ENCODE measurements at places on chromosomes 5 and 9.

- no peak overlapping the region for H3K27ac ChIP-seq
- H3K36me3 ChIP-seq, result no peaks in the 10 kb centered on the region
- H3K4me1 ChIP-seq, result peaks cover 9% of the 10 kb centered on the region
- no peaks in the 10 kb centered on the region for H3K27me3 ChIP-seq
- H3K4me3 ChIP-seq, result no peak overlapping the region
Observed at GRCh38 chr5:76400466-76400865, 2.6 kb upstream of the IQGAP2 start.

DNA sequence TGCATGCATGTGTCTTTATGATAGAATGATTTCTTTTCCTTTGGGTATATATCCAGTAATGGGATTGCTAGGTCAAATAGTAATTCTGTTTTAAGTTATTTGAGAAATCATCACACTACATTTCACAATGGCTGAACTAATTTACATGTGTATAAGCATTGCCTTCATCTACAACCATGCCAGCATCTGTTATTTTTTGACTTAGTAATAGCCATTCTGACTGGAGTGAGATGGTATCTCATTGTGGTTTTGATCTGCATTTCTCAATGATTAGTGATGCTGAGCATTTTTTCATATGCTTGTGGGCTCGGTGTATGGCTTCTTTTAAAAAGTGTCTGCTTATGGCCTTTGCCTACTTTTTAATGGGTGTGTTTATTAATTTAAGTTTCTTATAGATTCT lies 102.3 kb upstream of the CCDC112 start:
- H3K36me3 ChIP-seq, result no peaks in the 10 kb centered on the region
- no peaks in the 10 kb centered on the region for H3K27me3 ChIP-seq
- H3K4me1 ChIP-seq, result peaks cover 2% of the 10 kb centered on the region
- DNase-seq, result no peak
- no peak overlapping the region for H3K27ac ChIP-seq

DNA sequence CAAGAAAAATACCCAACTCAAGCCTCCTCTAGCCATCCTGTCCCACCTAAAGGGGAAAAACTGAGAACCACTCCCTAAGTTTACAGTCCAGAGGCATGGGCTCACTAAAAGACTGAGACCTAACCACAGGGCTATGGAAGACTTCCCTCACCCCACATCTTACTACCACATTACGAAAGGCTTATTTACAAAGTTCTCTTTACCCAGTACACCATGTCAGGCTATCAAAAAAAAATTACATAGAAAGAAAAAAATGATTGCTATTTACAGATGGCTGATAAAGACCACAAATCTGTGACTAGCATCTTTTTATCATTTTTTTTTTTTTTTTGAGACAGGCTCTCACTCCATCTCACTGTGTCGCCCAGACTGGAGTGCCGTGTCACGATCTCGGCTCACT lies 69.7 kb upstream of the TNPO1 start:
- H3K4me3 ChIP-seq, result no peak overlapping the region
- no peak overlapping the region for H3K27ac ChIP-seq
- no peaks in the 10 kb centered on the region for H3K4me1 ChIP-seq
- H3K27me3 ChIP-seq, result no peaks in the 10 kb centered on the region

DNA sequence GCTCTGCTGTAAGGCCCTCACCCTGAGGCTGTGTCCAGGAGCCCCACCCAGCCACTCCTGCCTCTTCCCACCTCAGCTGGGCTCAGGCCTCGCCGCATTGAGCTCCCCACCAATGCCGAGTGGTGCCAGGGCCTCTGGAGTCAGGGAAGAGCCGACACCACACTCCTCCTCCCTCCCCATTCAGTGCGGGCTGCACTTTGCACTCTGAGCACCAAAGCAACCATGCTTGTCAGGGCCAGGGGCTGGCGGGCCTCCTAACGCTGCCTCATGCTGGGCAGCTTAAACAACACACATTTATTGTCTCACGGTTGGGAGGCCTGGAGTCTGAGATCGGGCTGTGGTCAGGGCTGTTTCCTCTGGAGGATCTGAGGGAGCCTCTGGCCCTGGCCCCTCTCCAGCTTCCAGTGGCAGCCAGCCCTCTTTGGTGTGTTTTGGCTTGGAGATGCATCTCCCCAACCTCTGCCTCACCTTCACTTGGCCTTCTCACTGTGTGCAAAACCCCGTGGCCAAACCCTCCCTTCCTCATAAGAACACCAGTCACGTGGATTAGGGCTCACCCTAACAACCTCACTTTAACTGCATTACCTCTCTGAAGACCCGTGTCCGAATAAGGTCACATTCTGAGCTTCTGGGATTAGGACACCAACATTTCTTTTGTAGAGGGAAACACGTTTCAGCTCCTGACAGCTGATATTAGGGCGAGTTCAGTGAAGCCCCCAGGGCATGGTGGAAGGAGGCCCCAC lies 157.8 kb downstream of the MED10 start:
- DNase-seq, result no peak
- H3K4me3 ChIP-seq, result no peak overlapping the region
- H3K27me3 ChIP-seq, result no peaks in the 10 kb centered on the region

DNA sequence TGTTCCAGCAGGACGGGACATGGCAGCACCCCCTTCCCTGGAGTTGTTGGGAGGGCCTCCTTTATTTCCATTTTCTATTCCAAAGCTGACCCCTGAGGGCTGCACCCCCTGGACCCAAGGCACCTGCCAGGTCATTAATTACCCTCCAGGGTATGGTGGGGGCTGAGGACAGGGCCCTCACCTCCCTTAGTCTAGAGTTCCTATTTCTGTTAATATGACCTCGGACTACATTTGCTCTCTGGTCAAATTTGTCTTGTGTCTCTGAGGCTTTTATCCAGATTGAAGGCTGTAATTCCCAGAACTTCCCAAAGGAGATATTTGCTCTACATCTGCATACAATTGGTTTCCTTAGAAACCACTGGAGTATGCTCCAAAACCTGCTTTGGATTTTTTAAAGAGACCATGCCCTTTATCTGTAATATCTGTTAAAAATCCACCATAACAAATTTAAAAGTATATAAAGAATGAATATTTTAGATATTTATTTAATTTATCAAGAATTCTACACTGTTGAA lies 16.8 kb downstream of the PHF2 start:
- no peak for DNase-seq
- H3K4me3 ChIP-seq, result no peak overlapping the region
- H3K27ac ChIP-seq, result no peak overlapping the region
- H3K36me3 ChIP-seq, result no peaks in the 10 kb centered on the region
- H3K27me3 ChIP-seq, result no peaks in the 10 kb centered on the region

- no peaks in the 10 kb centered on the region for H3K36me3 ChIP-seq
- DNase-seq, result no peak
- no peak overlapping the region for H3K27ac ChIP-seq
Observed at GRCh38 chr5:162593881-162594280, 526.3 kb downstream of the GABRG2 start.

DNA sequence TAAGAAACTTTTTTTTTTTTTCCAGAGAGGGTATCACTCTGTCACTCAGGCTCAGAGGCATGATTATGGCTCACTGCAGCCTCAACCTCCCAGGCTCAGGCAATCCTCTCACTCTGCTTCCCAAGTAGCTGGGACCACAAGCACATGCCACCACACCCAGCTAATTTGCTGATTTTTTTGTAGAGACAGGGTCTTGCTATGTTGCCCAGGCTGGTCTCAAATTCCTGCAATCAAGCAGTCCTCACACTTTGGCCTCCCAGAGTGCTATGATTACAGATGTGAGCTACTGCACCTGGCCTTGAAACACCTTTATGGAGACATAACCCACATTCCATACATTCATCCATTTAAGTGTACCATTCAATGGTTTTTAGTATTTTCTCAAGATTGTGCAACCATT lies 23.7 kb upstream of the CCDC180 start:
- no peaks in the 10 kb centered on the region for H3K4me1 ChIP-seq
- DNase-seq, result no peak
- no peak overlapping the region for H3K27ac ChIP-seq
- no peaks in the 10 kb centered on the region for H3K36me3 ChIP-seq
- H3K27me3 ChIP-seq, result no peaks in the 10 kb centered on the region

DNA sequence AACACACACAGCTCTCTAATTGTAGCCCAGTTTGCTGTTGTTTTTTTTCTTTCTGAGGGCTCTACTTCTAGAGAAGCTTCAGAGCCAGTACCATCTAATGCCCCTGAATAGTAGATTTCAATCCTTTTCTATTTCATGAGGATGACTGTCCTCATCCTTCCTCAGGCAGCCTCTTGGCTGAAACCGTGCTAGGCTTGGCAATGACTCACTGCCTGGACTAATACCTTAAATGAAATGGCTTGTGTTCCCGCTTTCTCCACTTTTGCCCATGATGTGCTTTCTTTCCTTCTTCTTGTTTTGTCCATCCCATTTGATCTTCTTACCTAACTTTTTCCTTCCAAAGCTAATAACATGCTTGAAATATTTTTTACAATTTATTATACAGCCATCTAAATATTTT lies 80.1 kb downstream of the ITGA1 start:
- H3K36me3 ChIP-seq, result no peaks in the 10 kb centered on the region
- DNase-seq, result no peak
- peaks cover 1% of the 10 kb centered on the region for H3K4me1 ChIP-seq
- no peaks in the 10 kb centered on the region for H3K27me3 ChIP-seq

- no peak overlapping the region for H3K27ac ChIP-seq
- no peaks in the 10 kb centered on the region for H3K36me3 ChIP-seq
- no peak overlapping the region for H3K4me3 ChIP-seq
Observed at GRCh38 chr5:117657541-117657940, 1082.9 kb upstream of the SEMA6A start.

- no peaks in the 10 kb centered on the region for H3K4me1 ChIP-seq
- no peak overlapping the region for H3K4me3 ChIP-seq
- no peak for DNase-seq
- H3K27me3 ChIP-seq, result no peaks in the 10 kb centered on the region
- no peak overlapping the region for H3K27ac ChIP-seq
Observed at GRCh38 chr9:72926506-72926905, 26.3 kb downstream of the ALDH1A1 start.

DNA sequence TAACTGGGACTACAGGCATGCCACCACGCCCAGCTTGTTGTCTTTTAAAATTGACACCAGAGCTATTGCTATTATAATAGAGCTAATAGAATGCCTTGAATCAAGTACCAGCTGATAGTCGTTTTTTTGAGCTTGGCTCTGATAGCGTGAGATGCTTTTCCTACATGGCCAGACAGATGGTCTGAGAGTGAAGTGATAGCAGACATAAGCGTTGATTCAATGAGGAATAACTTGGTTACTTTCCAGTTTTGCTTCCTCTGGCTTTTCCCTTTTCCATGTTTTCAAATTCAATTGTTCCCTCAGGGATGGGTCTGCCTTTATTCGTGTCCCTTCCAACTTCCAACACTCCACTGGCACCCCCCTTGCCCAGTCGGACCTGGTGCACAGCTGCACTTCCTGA lies 15.4 kb downstream of the AGXT2 start:
- no peak overlapping the region for H3K27ac ChIP-seq
- no peaks in the 10 kb centered on the region for H3K36me3 ChIP-seq
- H3K4me3 ChIP-seq, result no peak overlapping the region
- no peaks in the 10 kb centered on the region for H3K4me1 ChIP-seq

GRCh38 chr9:80156262-80156661 lies 584.5 kb downstream of the TLE4 start:
- no peak overlapping the region for H3K4me3 ChIP-seq
- H3K27ac ChIP-seq, result no peak overlapping the region
- H3K4me1 ChIP-seq, result peaks cover 4% of the 10 kb centered on the region
- no peaks in the 10 kb centered on the region for H3K36me3 ChIP-seq
- no peaks in the 10 kb centered on the region for H3K27me3 ChIP-seq

DNA sequence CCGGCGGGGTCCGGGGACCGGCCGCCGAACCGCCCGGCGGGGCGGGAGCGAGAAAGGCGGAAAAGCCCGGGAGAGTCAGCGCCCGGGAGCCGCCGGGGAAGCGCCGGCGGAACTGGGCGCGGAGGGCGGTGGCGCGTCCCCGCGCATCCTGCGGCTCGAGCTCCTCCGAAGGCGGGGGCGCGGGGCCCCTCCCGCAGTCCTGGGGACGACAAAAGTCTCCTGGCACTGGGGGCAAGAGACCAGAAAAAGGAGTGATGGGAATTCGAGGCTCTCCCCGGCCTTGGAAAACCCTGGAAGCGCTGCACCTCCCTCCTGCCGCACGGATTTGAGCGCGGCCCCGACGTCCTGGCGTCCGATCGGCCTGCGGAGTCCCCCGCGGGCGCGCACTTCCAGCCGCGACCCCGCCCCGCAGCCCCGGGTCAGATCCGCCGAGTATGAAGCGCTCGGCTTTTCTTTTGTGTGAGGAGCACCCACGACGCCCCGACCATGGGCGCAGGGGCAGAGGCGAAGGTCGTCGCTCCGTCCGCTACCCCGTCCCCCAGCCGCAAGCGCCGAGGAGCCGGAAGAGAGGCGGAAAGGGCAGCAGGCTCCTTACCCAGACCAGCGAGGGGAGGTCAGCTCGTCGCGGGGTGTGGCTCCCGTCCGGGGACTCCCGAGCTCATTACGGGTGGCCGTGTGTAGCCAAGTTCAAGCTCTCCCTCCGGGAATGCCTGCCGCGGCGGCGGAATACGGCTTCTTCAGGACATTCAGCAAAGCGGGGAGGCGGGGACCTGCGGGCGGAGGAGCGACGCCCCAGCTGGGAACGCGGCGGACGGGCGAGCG lies at the start of gene EPB41L4A:
Gene EPB41L4A (minus strand): TSS at position 114 of the 822 bp plus-strand sequence. CDS start 238 bp downstream, outside the sequence.
- peak; percentile 66 for DNase-seq
- H3K36me3 ChIP-seq, result no peaks in the 10 kb centered on the region
- H3K4me3 ChIP-seq, result peak within 1 kb of the TSS; percentile 82

DNA sequence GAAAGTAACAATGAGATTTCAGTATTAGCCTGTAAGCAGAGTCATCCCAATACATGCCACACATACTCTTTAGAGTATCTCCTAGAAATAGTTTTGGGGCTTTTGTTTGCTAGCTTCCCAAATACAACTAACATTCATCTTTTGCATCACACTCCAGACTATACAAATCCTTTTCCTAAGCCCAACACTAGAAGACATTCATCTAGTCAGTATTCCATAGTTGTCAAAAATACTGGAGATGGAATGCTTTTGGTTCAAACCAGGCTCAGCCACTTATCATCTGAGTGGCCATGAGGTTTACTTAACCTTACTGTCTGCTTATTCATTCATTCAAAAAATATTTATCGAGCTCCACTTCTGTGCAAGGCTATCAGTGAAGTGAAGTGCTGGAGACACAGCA lies 205.1 kb upstream of the SGCD start:
- H3K27ac ChIP-seq, result no peak overlapping the region
- H3K4me3 ChIP-seq, result no peak overlapping the region
- no peaks in the 10 kb centered on the region for H3K36me3 ChIP-seq
- DNase-seq, result no peak
- H3K27me3 ChIP-seq, result no peaks in the 10 kb centered on the region
- no peaks in the 10 kb centered on the region for H3K4me1 ChIP-seq

GRCh38 chr5:66828548-66829357 lies 232.6 kb downstream of the MAST4 start:
- no peaks in the 10 kb centered on the region for H3K36me3 ChIP-seq
- peak overlapping the region; percentile 35 for H3K4me3 ChIP-seq
- H3K27ac ChIP-seq, result no peak overlapping the region
- no peaks in the 10 kb centered on the region for H3K27me3 ChIP-seq
- DNase-seq, result peak; percentile 63

All from ovary (tissue), 10 donors.